ENCODE measurements at places on chromosomes 5 and 9. TPM values are rescaled to one million over a fixed set of nuclear protein-coding genes. Genes with fewer than 3 reads are reported as not detected.

GMCL2 gene
- total RNA-seq: not detected

PDE6A gene
- total RNA-seq: not detected

ACSL6 gene
- not detected for total RNA-seq

DNAH5 gene
- total RNA-seq: 0.39 TPM

MCC gene
- total RNA-seq: 29.1 TPM

CDHR2 gene
- total RNA-seq: not detected

PCDHB15 gene
- not detected for total RNA-seq

WNT8A gene
- not detected for total RNA-seq

TMEM252 gene
- not detected for total RNA-seq
